SJCRH30 (cell line): ENCODE measurements at places on chromosomes 16 and 17.

DNA sequence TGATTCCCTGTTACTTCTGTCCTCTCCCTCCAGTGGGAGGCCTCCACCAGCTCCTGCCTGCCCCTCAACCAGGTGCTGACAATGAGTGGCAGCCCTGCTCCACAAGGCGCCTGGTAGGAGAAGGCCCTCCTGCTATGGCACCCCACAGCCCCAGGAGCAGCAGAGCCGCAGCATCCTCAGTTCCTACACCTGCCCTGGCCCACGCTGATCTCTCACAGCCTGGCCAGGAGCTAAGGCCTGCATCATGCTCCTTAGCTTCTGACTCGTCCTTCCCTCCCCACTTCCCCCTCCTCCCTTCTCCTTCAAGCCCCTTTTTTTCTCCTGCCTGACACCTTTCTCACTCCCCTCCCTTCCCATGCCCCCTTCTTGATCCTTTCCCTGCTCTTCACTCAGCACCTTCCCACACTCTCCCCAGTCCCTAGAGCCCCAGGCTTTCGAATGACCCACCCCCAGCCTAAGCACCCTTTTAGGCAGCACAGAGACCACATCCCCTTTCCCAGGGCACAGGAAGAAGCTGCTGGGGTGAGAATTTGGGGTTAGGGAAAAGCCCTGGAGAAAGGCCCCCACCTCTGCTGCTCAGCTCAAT lies 6.5 kb downstream of the PROCA1 start:
- DNase-seq: no peak

- DNase-seq: no peak
Measured at GRCh38 chr17:66980896-66981295, 16.4 kb downstream of the CACNG4 start.

- DNase-seq: peak; percentile 50
Measured at GRCh38 chr16:67158637-67159600, 790 bp downstream of the TRADD start.

DNA sequence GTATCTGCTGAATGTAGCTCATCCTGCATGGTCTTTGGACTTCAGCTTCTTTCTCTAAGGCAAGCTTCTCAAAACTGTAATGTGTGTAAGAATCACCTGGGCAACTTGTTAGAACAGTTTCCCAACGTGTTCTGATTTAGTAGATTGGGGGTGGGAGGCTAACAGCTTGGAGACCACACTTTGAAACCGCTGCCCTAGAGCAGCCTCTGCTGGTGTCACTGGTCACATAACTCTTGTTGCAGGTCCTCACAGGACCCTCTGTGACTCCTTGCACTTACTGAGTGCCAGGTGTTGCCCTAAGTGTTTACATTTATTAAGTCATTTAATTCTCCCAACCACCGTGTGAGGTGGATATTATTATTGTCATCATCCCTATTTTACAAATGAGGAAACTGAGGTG lies 9.9 kb downstream of the SLC35G3 start:
- no peak for DNase-seq

DNA sequence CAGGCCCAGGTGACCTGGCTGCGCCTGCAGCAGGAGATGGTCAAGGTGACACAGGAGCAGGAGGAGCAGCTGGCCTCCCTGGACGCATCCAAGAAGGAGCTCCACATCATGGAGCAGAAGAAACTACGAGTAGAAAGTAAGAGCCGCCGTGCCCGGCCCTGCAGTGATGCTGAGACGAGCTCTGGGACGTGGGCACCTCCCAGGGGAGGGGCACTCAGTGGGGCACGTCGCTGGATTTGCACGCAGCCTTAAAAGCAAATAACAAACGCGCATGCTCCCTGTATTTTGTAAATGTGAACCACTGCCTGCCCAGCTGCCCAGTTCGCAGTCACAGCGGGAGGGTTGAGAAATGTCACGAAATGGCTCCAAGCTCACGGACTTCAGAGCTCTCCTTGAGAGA lies 15.3 kb upstream of the GAA start:
- DNase-seq: no peak

DNA sequence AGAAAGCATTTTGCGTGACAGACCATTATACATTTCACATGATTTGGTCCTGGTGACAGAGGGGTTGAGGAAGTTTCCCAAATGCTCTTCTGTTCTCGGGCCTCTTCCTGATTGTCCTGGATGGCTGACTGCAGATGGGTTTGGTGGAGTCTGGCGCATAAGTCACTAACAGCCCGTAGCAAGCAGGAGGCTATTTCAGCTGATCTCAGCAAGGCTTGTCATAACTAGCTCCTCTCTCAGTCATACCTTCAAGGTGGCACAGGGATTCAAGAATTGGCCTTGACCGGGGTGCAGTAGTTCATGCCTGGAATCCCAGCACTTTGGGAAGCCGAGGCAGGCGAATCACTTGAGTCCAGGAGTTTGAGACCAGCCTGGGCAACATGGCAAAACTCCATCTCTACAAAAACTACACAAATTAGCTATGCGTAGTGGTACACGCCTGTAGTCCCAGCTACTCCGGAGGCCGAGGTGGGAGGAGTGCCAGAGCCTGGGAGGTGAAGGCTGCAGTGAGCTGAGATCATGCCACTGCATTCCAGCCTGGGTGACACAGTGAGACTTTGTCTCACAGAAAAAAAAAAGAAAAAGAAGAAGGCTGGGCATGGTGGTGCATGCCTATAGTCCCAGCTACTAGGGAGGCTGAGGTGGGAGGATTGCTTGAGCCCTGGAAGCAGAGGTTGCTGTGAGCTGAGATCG lies 68.9 kb upstream of the HAS3 start:
- no peak for DNase-seq

GRCh38 chr16:20673882-20674683 lies 23.4 kb downstream of the ACSM1 start:
- DNase-seq: no peak

- no peak for DNase-seq
Measured at GRCh38 chr16:531494-532125, 4.1 kb downstream of the CAPN15 start.

DNA sequence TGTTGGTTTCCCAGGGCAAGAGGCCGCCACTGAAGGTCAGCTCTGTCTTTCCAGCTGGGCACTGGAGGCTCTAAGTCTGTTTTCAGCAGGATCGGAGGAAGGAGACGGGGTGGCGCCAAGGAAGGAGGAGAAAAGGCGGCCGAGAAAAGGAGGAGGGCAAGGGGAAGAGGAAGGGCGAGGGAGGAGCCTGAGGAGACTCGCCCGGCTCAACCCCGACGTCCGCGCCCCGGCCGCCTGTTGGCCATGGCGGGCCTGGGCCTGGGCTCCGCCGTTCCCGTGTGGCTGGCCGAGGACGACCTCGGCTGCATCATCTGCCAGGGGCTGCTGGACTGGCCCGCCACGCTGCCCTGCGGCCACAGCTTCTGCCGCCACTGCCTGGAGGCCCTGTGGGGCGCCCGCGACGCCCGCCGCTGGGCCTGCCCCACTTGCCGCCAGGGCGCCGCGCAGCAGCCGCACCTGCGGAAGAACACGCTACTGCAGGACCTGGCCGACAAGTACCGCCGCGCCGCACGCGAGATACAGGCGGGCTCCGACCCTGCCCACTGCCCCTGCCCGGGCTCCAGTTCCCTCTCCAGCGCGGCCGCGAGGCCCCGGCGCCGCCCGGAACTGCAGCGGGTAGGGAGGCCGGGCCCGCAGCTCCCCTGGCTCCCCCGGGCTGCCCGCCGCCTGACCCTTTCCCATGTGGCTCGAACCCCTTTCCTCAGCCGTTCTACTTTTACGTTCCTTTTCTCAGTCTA lies at the start of gene RNF135:
TSS of gene RNF135 (plus strand) at position 209 of the 737 bp plus-strand sequence. CDS start at position 244, 35 bp downstream.
- DNase-seq: peak; percentile 56

DNA sequence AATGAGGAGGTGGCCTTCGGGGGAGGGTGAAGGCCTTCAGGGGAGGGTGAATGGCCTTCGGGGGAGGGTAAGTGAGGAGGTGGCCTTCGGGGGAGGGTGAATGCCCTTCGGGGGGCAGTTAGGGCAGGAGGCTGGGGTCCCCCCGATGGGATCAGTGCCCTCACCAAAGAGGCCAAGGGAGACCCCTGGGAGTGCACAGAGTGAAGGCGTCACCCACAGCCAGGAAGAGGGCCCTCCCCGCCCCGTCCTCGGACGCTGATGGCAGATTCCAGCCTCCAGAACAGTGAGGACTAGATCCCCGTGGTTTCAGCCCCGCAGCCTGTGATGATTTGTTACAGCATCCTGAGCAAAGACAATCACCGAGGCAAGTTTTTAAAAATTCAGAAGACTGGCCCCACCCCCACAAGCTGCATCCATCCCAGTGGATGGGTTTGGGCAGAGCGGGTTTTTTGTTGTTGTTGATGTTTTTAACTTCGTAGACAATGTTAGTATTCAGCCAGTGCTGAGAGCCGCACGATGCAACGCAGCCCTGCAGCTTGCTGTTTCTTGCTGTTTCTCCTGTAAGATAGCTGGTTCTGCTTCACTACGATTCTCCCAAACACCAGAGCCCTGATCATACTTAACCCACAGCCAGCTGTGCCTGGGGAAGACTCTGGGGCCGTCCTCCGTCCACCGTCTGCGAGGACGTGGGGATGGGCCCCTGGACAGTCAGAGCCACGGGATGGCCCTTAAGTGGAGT lies 40.7 kb upstream of the CBFA2T3 start:
- DNase-seq: no peak

GRCh38 chr16:57125376-57125775 lies 33.0 kb downstream of the CPNE2 start:
- DNase-seq: no peak

- DNase-seq: no peak
Measured at GRCh38 chr17:29007456-29007855, 1.6 kb upstream of the SEZ6 start.

DNA sequence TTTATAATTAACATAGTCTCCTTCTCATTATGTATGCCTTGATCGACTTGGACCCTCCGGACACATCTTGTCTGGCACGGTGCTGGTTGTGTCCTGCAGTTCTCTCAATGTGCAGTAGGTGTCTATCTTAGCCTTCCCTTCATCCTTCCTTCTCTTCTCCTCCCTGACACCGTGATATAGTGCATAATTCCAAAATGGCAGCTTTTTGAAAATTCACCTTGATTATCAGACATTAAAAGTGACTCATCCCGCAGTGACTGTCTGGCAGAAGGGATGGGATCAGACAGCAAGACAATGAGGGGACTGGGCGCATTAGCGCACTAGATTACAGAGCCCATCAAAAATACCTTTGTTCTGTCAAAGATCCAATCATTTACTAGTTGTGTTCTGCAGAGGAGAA lies 70.0 kb upstream of the PMFBP1 start:
- DNase-seq: no peak

DNA sequence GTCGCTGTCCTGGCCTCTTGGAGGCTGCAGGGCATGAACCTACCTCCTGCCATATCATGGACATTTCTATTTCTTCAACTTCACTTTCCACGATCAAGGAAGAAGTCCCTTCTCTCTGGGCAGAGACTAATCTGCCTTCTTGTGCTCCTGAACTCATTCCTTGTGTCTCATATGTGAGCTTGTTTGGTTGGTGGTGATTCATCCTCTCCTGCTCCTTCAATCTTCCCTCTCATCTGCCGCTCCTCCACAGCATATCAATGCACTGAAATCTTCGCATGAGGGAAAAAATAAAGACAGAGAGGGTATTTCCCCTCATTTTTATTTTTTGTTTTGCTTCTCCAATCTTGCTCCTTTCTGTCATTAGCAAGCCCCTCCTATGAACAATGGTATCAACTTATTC lies 571.7 kb upstream of the GOT2 start:
- DNase-seq: no peak

DNA sequence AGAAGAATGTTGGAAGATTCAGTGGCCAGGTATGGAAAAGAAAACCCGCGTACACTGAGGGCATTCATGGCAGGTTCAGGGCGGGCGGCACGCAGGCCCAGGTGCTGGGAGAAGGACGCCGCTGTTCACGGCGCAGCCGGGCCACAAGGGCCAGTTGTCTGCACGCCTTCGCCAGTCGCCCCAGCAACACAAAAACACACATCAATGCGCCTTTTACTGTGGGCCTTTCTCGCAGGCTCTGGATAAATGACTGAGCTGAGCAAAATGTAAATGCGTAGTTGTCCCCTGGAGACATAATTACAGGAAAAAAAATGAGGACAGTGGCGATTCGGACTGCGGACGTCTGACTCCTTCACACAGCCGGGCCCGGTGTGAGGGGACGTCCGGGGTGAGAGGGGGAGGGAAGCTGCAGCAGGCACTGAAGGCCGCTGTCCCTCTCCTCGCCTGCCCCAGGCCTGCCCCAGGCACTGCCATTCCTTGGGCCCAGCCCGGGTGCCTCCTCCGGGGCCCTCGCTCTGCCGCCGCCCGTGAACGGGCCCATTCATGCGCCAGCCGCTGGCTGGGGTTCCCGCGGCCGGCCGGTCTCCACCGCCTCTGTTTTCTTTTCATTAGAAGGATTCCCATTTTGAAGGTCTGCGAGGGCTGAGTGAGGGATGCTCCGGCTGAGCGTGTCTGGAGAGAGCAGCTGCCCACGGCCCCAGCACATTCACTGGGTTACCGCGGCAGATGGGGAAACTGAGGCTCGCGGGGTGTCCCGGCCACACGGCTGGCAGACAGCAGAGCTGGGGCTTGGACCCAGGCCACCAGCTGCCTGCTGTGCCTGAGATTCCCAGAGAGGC lies 6.5 kb upstream of the ZNF469 start:
- DNase-seq: no peak

GRCh38 chr16:80946481-80946880 lies 60.2 kb downstream of the CMC2 start:
- DNase-seq: no peak

DNA sequence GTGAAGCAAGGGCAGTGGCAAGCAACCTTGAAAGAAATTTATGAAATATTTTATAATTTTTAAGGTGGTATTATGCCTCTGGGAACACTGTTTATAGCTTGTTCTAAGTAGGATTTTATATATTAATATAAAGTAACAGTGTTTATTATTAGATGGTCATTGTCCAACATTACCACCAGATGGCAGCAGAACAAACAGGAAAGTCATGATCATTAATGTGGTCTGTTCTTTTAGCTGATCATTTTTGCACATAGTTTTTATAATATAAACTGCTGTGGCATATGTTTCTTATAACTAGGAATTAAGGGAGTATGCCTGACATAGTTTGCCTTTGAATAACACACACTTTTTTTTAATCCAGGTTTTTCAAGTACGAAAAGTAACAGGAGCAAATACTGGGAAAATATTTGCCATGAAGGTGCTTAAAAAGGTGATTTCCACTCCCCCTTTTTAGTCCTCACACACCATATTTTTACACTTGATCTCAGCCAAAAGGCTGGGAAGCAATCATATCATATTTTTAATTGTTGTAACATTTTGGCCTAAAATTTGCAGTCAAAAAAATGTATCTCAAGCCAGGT lies 21.4 kb downstream of the RPS6KB1 start:
- peak; percentile 60 for DNase-seq

- no peak for DNase-seq
Measured at GRCh38 chr17:44081681-44082080, 11.1 kb downstream of the G6PC3 start.

GRCh38 chr16:51041546-51041945 lies 109.5 kb downstream of the SALL1 start:
- no peak for DNase-seq

- peak; percentile 68 for DNase-seq
Measured at GRCh38 chr17:51860954-51861561, 297.5 kb downstream of the CA10 start.

- no peak for DNase-seq
Measured at GRCh38 chr16:85346404-85347212, 234.3 kb upstream of the CIBAR2 start.

- no peak for DNase-seq
Measured at GRCh38 chr17:72122010-72122764, 1.4 kb downstream of the SOX9 start.

GRCh38 chr17:70355185-70355584 lies 185.9 kb downstream of the KCNJ2 start:
- no peak for DNase-seq

- no peak for DNase-seq
Measured at GRCh38 chr17:36869856-36870719, 67.2 kb upstream of the LHX1 start.
